ENCODE measurements at places on chromosomes 6 and 20.

- DNase-seq = no peak
Measured at GRCh38 chr20:58403272-58403671, 14.2 kb downstream of the VAPB start.

- no peak for DNase-seq
Measured at GRCh38 chr6:85394853-85395538, 54.9 kb upstream of the NT5E start.

DNA sequence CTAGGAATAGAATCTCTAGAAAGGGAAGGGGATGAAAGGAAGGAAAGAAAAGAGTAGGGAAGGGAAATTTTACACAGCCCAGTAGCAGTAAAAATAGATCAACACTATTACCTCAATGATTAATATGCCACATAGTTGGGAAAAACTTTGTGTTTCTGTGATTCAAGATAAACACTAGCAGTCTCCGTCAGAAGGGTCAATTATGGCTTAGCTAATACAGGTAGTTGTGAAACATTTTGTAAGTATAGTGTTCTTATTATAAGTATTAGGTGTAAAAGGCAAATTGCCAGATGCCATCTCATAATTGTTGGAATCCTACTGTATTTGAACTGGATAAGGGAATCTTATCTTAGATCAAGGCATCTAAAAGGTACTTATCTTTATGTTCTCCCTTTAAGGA is 165.7 kb downstream of the MTFR2 start:
- no peak for DNase-seq

DNA sequence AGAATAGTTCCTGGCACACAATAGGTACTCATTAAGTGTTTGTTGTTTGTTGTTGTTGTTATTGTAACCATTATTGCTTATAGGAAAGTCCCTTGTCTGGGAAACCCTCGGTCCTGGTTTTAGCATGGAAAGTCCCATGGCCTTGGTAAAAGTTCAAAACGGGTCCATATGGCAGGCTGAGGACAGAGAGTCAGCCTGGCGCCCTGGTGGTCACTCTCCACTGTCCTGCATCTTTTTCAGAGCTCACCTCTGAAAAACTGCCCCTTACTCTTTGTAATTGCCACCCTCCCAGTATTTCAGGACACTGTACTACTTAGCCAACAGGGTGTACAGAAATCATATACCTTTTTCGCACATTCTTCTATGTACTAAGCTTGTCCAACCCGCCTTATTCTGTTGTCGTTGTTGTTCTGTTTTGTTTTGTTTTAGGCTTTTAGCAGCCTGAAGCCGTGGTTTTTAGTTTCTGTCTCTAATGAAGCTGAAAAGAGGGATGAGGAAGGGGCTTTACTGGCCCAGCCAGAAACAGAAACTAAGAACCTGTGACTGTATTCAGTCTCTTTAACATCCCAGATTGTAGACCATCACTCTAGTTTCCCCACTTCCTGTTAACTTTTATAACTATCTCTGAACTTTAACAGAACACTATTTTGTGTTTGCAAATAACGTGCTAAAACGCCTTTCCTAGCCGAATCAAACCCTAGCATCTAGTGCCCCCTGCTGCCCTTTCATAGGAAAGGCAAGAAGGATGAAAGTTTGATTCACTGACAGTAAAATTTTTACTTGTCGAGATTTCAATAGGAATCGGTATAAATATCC is 7.6 kb upstream of the TMEM14A start:
- DNase-seq = peak; percentile 51

DNA sequence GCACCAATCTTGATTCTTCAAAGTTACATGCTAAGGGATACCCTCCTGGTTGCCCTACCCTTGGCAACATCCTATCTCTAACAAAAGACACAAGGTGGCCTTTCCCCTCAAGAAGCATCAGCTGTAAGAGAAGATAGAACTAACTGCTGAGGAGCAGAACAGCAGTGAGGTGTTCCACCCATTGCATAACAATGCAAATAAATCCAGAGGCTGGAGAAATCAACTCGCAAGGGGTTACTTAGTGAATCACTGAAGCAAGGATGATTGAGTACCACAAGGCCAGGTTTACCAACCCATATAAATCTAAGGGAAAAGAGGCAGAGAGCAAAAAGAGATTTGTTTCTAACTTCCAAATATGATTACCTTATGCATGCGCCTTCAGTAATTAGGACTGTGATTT is 36.7 kb downstream of the F13A1 start:
- no peak for DNase-seq

DNA sequence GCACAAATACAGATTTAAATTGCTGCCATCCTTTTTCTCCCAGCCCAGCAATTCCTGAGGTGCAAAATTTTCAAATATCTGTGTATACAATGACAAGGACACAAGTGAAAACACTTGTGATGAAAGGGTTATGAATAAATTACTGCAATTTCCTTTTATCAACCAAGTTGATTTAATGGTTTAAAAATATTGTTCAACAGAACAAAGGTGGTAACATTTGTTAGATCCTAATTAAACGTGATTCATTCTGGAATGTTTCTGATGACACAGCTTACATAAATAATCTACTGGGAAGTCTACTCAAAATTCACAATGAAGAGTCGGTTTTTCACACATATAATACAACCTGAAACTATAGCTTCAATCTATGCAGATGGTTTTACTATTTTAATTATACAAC is 17.1 kb downstream of the B4GALT5 start:
- DNase-seq = no peak

DNA sequence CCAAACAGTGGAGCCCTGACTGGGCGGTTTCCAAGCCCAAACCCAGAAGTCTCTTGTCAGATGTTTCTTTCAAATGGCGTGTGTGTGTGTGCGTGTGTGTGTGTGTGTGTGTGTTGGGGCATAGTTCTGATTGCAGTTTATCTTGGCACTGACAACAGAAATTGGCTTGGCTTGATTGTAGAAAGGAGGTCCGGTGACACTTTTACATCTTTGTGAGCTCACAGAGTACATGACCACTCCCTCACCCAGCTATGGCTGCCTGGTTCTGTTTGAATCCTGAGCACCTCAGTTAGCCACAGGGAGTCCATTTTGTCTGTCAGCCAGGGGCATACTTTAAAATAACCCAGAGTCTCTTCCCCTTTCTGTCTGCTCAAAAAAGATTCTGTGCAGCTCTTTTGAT is 276.3 kb downstream of the CD83 start:
- DNase-seq = no peak

DNA sequence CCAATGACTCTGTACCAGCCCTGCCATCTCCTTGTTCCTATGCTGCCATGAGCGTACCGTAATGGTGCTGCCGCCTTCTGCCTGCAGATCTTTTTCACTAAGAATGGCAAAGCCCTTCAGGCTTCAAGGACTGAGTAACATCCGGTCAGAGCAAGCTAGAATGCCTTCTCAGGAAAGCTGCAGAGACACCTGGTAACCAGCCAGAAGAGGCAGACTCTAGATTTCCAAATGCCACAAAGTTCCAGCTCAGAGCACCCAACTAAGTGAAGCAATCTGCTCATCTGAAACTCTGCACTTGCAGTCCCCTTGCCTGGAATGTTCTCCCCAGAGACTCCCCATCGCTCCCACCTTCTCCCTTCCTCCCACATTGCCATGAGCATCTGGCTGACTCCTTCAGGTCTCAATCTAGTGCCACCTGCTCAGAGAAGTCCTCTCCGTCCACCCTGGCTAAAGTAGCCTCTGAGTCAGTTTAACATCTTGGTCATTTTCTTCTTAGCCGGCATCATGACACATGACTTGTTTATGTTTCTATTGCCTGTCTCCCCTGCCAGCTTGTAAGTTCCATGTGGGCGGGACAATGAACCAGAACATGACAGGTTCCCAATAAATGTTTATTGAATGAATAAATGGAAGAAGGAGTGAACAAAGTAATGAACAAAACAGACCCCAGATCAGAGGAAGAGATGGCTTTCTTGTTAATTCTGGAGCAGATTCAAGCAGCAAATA is 6.9 kb upstream of the OCSTAMP start:
- no peak for DNase-seq

GRCh38 chr6:36865835-36866234 is 8.8 kb downstream of the PPIL1 start:
- DNase-seq = no peak

DNA sequence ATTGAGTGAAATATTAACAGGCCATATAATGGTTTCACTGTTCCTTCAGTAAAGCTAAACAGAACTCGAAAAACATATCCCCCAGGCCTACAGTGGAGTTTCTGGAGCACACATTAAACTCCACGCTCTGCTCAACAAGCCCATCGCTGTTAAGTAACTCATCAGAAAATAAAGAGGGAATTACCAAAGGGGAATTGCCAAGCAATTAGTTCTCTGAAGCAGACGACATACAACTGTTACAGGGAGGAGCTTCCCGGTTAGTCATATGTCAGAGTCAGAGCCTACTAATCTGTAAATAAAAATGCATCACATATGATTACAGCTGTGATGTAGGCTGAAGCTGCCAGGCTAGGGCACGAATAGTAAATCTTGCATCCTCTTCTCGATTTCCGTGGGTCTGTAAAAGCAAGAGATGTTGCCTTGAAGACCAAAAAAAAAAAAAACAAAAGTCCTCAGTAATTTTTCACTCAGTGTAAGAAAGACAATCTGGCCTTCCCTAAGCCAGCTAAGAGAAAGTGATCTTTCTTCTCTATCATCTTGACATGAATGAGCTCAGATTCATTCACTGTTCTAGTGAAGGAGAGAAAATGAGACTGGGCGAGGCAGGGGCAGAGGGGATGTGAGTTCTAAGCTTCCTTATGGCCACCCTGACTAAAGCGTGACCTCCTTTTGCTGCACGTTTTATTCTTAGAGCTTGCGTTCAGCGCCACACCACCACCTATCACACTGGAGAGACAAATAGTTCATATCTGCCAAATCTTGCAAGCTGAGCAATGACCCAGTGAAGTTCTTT is 13.8 kb downstream of the ATXN1 start:
- no peak for DNase-seq

GRCh38 chr6:143374014-143374413 is 76.5 kb downstream of the ADAT2 start:
- no peak for DNase-seq

DNA sequence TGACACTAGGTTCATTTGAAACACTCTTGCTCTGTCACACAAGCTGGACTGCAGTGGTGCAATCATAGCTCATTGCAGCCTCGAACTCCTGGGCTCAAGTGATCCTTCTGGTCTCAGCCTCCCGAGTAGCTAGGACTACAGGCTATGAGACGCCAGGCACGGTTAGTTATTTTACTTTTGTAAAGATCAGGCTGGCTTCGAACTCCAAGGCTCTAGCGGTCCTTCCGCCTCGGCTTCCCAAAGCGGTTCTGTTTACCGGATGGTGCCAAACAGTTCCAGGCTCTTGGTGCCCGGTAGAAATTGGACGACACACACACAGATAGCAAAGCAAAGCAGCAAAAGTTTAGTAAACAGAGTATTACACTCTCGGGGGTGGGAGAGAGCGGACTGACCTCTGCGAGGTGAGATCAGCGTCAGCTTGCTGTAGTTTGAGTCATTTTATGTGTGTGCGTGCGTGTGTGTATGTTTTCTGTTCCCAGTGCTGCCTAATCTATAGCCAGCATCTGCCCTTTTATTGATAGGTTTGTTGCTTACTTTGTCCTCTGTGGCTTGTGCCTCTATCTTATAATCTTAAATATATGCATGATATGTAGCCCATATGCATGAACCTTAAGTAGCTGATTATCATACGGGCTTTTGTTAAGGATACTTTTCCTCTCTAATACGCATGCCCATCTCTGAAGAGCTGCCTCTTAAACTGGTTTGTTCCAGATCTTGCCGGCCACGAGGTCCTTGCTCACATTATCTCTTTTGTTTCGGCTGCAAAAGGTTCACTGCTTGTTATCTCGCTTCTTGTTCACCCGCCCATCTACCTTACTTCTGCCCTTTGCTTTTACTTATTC is 75.2 kb downstream of the OR2B2 start:
- DNase-seq = peak; percentile 33

DNA sequence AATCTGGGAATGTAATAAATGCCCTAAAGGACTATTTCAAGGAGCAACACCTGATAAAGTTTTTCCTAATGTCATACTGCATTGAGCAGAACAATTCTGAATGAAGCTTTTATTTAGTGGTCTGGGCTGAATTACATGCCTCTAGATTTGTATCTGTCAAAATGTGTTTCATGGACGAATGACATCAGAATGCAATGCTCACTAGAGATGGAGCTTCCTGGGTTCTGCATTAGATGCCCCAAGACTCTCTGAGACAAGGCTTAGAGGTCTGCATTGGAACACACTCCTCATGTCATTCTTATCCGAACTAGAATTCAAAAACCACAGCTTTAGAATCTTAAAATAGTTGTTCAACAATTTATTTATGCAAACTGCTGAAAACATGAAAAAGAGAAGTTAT is 62.0 kb downstream of the SYNE1 start:
- DNase-seq = no peak

- no peak for DNase-seq
Measured at GRCh38 chr6:27836141-27836782, 75.9 kb downstream of the OR2B2 start.

GRCh38 chr6:47464052-47464451 is 13.5 kb upstream of the CD2AP start:
- no peak for DNase-seq

DNA sequence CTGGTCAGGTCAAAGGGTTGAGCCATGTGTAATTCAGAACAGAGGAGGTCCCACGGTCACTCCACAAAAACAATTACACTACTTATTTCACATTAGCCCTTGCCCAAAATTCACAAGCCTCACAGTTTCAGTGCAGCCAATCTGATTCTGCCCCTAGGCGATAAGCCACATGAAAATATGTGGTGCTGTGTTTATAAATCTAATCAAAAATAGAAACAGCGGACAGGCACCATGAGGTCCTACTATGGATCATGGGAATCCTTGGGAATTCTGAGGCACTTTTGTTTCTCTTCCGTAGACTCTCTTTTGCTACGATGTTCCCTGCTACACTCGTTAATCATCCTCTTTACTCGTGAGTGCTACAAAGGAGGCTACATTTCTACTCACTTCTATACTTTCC is 476.1 kb downstream of the TFAP2A start:
- no peak for DNase-seq

DNA sequence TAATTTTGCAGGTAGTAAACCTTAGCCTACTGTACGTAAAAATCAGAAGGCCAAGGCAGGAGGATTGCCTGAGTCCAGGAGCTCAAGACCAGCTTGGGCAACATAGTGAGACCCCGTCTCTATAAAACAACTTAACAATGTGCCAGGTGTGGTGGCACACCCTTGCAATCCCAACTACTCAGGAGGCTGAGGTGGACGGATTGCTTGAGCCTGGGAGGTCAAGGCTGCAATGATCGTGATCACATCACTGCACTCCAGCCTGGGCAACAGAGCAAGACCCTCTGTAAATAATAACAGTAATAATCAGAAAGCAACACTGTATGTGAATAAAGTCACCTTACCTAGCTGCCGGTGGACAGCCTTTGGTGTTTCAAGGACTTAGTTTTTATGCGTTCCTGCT is 48.9 kb downstream of the MTHFD1L start:
- no peak for DNase-seq

GRCh38 chr6:108588586-108588985 is 27.9 kb downstream of the FOXO3 start:
- no peak for DNase-seq
